ENCODE measurements at places on chromosomes 6 and 20.

GRCh38 chr20:56835829-56836550 is 206.9 kb downstream of the TFAP2C start:
- DNase-seq: peak; percentile 6

DNA sequence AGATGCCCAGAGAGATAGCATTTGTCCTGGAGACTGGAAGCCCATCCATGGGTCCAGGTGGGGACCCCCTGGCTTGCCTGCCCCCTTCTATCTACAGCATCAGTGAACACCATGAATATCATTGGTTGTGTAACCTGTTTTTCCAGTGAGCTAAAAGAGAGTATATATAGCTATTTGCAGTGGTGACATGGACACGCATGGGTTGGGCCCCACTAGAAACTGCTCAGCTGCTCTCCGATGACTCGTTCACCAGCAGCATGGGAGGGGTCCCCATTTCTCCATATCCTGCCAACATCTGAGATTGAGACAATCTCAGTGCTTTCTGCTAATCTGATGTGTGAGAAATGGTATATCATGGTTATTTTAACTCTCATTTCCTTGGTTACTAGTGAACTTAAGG is 4.0 kb upstream of the ZC3H12D start:
- no peak for DNase-seq

- DNase-seq: no peak
Observed at GRCh38 chr6:154520280-154520679, 9.8 kb upstream of the CNKSR3 start.

GRCh38 chr6:33716379-33716778 is 4.9 kb upstream of the UQCC2 start:
- no peak for DNase-seq

DNA sequence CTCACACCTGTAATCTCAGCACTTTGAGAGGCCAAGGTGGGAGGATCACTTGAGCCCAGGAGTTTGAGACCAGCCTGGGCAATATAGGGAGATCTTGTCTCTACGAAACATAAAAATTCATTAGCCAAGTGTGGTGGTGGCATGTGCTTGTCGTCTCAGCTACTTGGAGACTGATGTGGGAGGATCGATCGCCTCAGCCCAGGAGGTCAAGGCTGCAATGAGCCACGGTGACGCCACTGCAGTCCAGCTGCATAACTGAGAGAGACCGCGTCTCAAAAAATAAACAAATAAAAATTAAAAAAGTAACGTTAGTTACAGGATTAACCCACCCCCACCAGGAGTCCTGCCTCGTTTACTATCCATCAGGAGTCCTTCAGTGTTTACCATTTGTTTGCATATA is 345.1 kb downstream of the BTBD3 start:
- DNase-seq: no peak

DNA sequence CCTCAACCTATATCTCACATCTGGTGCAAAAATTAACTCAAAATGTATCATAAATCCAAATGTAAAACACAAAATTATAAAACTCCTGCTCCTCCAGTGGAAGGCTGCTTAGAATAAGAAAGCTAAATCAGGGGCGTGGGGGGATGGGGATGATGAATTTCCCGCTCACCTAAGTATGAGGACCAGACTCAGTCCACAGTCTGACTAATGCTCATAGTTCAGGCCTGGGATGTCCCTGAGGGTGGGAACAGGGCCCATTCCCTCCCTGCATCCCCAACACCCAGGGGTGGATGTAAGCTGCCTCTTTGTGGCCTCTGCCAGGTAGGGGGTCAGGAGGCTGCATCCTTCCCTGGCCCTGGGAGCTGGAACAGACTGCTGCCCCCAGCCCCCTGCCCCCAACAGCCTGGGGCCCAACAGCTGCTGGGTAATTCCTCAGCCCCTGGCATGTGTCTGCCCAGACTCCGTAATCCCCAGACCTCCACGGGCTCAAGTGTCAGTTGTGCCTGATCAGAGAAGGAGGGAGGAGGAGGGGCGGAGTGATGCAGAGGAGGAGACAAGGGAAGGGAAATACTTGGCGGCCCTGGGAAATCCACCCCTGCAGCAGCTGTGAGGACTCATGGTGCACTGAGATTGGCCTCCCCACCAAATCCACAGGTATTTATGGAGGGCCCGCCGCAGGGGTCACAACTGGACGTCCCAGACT is 224.5 kb downstream of the PREX1 start:
- no peak for DNase-seq

DNA sequence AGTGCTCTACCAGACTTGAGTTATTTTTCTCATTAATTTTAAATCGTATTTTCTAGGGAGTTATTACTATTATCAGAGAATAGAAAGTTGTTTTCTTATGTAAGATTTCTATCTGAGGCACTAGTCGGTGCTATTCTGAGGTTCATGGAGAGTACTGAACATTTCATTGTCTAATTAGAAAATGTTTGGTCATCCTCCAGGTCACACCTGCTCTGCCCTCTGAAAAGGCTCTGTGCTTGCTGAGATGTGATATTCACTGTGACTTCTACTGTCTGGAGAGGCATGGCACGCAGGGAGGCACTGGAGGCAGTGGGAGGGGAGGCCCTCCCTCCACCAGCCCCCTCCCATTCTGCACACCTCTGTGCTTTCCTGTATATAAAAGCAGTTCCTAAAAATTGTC is 3.0 kb downstream of the SYNDIG1 start:
- no peak for DNase-seq

- DNase-seq: no peak
Observed at GRCh38 chr20:50850721-50851286, 55.9 kb downstream of the BCAS4 start.

DNA sequence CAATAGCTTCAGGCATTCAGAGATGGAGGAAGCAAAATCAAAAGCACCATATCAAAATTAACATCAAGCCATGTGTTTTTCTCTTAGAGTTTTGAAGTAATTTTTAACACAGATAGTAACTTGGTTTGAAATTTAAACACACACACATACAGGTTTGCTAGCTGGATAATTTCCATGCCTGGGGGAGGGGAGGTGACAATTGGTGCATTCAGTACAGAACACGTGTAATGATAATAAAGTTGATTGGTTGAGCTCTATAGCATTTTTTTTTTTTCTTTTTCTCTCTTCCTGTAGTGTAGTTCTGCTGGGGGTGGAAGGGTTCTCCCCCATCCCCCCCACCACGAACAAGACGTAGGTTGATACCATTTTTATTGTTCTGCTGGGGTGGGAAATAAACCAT is 564.8 kb downstream of the LMBRD1 start:
- no peak for DNase-seq

GRCh38 chr6:41093729-41094128 is 21.0 kb downstream of the NFYA start:
- no peak for DNase-seq

- DNase-seq: no peak
Observed at GRCh38 chr6:57342148-57342669, 24.8 kb downstream of the PRIM2 start.

DNA sequence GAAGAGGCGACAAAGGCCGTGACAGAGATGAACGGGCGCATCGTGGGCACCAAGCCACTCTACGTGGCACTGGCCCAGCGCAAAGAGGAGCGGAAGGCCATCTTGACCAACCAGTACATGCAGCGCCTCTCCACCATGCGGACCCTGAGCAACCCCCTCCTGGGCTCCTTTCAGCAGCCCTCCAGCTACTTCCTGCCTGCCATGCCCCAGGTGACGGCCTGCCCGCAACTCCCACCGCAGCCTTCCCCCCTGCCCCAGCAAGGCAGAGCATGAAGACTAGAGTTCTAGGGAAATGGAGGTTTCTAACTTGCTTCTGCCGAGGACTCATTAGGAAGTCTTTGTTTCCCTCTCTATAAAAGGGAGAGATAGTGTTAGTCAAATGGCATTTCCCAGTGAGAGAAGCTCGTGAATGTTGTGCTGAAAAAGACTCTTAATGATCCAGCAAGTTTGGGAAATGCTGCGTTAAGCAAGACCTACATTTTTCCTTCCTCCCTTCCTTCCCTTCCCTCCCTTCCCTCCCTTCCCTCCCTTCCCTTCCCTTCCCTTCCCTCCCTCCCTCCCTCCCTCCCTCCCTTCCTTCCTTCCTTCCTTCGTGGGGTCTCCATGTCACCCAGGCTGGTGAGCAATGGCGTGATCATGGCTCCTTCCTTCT is 20.8 kb downstream of the PABPC1L start:
- DNase-seq: no peak

DNA sequence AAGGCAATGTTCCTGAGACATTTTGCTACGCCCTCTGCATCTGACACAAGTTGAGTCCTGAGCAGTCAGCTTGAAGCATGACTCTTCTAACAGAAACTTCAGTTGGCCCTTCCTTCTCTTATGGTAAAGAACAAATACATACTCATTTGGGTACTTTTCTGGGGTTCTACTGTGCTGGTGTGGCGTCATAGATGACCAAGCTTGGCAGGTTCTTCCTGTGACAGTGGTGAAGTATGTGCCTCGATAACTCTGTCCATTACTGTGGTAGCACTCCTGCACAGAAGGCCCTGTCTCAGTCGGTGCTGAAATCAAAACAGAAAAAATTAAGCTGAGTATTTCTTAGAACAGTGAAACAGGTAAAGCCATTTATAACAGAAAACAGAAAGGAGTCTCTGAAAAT is 152.5 kb downstream of the SLC22A3 start:
- no peak for DNase-seq

DNA sequence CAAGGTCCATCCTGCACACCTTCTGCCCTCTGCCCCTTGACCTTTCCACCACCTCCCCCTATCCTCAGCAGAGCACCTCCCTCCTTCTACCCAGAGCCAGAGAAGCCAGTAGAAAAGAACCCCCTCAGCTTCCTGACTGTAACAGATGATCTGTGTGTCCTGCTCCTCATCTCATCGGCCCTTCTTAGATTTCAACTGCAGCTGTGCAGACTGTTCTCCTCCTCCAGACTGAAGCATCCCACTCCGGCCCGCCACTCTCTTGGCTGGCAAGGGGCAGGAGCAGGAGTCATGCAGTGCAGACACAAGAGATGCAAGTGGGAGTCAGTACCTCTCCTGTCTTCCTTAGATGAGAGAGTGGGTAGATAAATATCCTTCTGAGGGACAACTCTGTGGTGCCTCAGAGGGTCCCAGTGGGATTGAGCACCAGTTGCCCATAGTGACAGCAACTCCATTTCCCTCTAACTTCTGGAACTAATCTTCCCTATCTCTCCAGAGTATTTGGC is 163.5 kb upstream of the MLN start:
- DNase-seq: no peak

GRCh38 chr6:49634836-49635218 is 1.8 kb downstream of the RHAG start:
- DNase-seq: no peak

DNA sequence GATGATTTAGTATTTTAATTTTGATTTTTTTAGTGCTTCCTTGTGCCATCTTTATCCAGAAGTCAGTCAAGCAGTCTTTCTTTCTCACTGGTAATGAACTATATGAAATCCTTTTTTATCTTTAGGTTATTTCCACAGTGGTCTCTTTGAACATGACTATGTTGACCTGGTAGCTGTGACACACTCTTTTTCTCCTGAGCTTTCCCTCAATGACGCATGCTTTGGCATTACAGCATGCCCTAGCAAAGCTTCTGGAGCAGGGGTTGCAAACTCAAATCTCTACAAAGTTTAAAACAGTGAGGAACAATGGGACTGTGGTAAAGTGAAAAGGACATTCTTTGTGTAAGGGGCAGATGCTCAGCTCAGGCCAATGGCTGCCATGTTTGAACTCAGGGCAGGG is 4.5 kb upstream of the PLAGL1 start:
- no peak for DNase-seq

GRCh38 chr6:109182578-109182977 is 87.3 kb downstream of the CEP57L1 start:
- no peak for DNase-seq

DNA sequence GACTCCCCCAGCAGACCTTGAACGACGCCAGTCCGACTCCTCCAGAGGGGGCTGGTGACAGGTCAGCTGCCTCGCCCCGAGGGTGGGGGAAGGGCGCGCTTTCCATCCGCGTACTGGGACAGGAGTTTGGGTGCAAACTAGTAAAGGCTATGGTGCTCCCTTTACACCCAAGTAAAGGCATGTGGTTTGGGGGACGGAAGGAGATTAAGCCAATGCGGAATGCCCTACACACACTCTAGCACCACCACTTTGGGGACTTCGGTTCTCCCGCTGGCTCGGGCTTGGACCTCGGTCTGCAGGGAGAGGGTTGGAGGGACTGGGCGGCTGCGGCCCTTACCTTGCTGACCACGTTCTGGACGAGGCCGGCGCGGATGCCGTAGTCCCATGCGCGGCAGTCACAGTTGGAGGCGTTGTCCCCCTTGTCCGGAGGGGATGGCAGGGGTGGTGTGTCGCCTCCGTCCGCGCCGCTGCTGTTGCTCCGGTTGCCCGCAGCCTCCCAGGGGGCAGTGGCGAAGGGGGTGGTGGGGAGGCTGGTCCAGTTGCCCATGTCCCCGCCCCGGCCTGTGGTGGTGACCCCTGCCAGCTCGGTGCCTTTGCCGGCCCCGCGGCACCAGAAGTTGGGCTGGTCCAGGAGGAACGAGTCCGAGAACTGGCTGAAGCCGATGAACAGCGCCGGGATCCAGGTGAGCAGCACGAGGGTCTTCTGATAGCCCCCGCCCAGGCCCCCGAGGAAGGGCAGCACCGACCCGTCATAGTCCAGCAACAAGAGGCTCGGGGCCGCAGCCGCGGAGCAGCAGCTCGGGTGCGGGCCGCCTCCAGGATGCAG is 1.1 kb downstream of the SLC22A23 start:
- DNase-seq: no peak

GRCh38 chr20:45059022-45059728 is 41.8 kb downstream of the KCNS1 start:
- DNase-seq: no peak

DNA sequence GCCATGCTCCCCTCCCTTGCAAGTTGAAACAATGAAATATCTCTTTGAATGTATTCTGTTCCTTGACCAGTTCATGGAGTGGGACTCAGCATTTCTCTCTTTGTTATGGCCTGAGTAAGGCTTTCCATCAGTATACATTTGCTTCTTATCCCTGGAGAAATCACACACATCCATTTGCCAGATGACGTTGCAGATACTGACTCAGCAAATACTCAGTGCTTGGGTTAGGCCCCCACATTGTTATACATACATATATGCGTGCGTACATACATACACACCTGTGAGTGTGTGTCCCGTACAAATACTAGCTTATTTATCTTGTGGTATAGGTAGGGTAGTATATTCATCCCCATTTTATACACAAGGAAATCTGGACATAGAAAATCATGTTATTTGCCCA is 72.4 kb downstream of the PLG start:
- DNase-seq: no peak
